ENCODE measurements at places on chromosomes 13 and 19.
A peak's percentile ranks its signal among the peaks of the same experiment; 100 is the strongest.

DNA sequence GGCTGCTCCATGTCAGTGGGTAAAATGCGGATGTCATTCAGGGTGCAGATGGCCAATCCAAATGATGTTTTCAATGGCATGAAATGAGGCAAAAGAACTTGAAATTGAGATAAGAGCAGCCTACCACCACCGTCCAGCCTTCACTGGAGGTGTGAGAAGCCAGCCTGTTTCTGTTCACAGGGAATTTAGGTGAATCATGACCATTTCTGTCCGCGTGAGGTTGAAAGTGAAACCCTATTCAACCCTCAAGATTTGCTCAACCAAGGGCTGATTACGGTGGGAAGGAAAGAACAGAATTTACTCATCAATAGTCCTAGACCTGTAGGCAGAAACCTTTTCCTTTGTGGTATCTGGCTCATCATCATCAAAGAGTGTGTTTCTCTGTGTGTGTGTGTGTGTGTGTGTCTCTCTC, 370.7 kb downstream of the COG6 start:
- no peak for DNase-seq

DNA sequence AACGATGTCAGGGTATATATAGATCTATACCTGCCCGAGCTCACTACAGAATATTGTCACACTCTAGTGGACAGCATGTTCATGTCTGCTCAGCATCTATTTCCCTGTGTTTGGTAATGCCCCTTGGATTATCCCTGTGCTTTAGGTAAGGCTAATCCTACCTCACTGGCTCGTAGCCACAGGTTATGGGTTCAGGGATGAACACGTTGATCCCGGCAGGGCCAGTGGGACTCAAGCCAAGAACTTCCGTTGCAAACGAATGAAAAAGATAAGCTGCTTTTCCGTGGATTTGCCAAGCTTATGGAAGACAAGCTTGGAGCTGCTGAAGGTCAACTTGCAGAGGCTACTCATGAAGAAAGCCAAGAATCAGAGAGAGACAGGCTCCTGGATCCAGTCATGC, 400.0 kb upstream of the TSHZ3 start:
- DNase-seq = no peak

- no peak for DNase-seq
Observed at GRCh38 chr19:11025997-11026396, 63.3 kb upstream of the LDLR start.

- no peak for DNase-seq
Observed at GRCh38 chr13:88623150-88623549, 952.0 kb downstream of the SLITRK5 start.

DNA sequence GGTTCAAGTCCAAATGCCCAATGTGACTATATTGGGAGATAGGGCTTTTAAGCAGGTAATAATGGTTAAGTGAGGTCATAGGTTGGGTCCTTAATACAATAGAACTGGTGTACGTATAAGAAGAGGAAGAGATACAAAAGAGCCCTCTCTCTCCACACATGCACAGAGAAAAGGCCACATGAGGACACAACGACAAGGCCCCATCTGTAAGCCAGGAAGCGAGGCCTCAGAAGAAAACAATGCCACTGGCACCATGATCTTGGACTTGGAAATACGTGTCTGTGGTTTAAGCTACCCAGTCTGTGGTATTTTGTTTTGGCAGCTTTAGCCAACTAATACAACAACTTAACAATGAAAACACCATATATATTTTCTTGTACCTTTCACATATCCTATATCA, 23.4 kb upstream of the RFC3 start:
- no peak for DNase-seq

- no peak for DNase-seq
Observed at GRCh38 chr13:70502944-70503343, 394.7 kb upstream of the KLHL1 start.

- no peak for DNase-seq
Observed at GRCh38 chr13:50220938-50221337, 205.7 kb downstream of the KCNRG start.

GRCh38 chr13:108322206-108322824, 52.8 kb downstream of the TNFSF13B start:
- no peak for DNase-seq

DNA sequence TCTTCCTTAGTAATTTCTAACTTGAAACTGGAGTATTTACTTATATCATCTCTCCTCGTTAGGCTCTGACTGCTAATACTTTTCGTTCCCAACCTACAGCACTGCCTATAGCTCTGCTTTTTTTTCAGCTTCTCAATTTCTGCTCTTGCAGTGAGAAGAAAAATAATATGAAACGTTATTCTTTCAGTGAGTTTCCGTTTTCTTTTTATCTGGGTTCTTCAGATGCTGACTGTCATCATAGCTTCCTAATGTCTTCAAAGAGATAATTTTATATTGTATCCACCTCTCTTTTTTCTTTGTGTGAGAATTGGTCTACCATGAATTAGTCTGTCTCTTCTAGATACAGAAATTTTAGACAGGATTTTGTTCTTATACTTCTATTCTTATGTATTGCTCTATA, 454.9 kb downstream of the LMO7 start:
- no peak for DNase-seq

DNA sequence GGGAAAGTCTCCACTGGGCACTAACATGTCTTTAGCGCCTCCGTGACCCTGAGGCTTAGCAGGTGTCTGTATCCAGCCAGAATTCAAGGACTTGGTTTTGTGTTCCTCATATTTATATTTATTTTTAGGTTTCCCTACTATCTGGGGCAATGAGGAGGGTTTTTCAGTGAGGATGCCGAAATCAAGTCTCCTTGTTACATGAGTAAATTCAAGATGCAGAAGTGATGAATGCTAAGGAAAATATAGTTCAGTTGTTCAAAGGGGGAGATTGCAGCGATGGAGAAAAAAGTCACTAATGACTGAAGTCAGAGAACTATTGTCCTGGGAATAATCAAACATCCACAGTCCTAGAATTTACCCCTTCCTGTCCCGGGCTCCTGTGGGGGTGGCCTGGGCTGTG, 791 bp upstream of the ADGRE2 start:
- DNase-seq = no peak

DNA sequence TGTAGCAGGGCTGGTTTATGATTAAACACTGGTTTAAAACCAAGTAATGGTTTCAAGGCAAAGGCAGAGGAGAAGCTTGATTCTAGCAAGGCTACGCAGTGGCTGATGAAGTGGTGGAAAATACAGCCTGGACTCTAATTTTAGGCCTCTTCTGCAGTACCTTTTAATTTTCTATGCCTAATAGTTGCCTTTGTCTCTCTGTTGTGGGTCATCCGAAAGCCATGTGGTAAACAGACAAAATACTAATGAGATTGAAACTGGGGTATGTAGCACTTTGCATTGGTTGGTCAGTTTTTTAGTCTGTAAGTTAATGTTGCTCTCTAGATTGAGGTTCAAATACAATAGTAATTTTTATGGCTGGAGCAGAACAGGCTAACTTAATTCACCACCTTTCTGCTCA, 3.3 kb downstream of the LMO7 start:
- no peak for DNase-seq

GRCh38 chr13:77448689-77449088, 86.8 kb upstream of the SCEL start:
- peak; percentile 10 for DNase-seq
